ENCODE measurements at places on chromosomes 7 and 10.

- DNase-seq = no peak
Measured at GRCh38 chr7:22582863-22583622, 83.1 kb upstream of the STEAP1B start.

GRCh38 chr7:81672872-81673271 is 97.0 kb downstream of the HGF start:
- no peak for DNase-seq

DNA sequence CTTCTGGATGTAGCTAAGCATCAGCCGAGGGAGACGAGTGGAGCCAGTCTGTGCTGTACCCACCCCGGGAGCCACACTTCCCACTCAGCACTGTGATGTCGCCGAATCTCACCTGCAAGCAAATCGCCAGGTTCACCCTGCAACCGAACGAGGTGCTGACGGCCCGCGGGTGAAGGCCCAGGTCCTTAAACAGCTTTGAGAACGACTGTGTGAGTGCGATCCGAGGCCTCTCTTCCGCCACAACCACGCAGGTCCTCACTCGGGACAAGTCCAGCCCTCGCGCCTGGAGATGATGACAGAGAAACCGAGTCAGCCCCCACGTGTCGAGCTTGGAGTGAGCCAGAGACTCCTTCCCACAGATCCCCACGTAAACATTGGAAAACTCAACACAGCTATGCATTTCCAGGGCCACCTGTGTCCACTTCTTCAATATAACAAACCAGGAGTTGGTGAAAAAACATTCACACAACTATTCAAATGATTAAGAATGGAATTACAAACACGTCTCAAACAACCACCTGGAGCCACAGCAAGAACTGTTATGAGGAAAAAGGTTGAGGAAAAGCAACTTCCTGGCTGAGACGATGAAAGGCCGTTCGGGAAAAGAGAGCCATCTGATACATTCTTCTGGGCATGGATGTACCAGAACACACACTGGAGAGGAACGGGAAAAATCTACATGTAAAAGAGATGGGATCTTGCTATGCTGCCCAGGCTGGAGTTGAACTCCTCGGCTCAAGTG is 191.8 kb downstream of the ZMYND11 start:
- no peak for DNase-seq

GRCh38 chr10:74548676-74549075 is 277.7 kb upstream of the KAT6B start:
- no peak for DNase-seq

DNA sequence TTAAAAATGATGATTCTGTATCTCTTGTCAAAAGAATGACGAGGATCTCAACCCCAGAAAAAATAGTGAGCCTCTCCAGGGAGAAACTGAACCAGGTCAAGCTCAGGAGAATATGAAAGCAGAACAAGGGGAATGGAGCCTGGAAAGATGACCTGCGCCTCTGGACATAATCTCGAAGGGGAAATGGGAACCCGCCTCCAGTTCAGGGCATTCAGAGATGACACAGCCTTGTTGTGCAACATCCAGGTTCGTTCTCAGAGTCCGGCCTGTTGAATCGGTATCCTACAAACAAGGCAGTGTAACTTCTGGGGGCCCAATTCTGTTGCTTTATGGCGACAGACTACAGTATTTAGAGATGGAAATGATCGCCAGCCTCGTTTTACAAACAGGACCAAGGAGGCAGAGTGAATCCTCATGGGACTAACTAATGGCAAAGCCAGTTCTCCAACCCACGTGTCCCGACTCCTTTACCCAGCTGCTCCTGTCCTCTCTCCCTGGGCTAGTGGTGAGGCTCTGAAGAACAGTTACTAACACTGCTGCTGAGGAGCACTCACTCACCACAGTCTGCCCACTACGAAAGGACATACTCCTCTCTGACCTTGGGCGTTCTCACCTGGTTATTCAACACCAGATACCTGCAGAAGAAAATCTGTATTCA is 67.6 kb downstream of the JAZF1 start:
- no peak for DNase-seq

GRCh38 chr7:152910545-152911225 is 151.1 kb downstream of the ACTR3B start:
- DNase-seq = no peak

DNA sequence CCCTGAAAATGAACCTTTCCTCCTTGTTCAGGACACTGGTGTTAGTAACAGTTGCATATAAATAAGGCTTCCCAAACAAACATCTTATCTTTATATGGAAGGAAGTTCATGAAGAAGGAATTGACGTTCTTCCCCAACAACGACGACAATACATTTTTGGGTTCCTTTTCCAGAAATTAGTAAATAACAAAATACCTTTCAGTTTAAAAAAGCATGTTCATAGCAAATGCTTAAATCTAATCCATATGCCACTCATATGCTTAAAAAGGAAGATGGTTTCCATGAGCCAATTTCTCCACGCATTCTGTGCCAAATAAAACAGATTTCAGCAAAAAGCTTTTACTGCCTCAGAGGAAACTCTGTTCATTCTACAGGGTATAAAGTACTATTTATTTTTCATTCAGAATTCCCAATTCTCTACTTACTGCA is 182.6 kb downstream of the COBL start:
- no peak for DNase-seq

DNA sequence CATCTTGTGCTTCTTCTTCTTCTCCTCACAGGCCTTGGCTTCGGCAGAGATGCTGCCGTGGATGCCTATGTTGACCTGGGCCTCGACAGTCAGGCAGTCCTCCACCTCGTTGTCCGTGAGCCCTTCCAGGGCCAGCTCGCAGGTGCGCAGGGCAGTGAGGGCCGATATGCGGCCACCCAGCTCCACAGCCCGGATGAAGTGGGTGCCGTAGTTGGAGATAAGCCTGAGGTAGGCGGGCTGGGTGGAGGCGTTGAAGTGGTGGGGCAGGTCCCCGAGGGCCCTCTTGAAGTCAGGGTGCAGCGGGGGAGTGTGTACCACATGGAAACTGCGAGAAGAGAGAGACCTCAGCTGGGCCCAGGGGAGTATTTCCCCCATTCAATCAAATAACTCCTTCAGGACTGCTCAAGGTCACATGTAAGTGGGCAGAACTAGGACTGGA is 3.7 kb downstream of the PRF1 start:
- no peak for DNase-seq

GRCh38 chr10:69067189-69067588 is 20.7 kb upstream of the SRGN start:
- DNase-seq = no peak

Data from CD8-positive, alpha-beta T cell (primary cell).